SK-N-SH (cell line): ENCODE measurements at places on chromosomes 7 and 10.

- no peak overlapping the region for H3K27ac ChIP-seq
- no peaks in the 10 kb centered on the region for H3K36me3 ChIP-seq
- H3K27me3 ChIP-seq = peaks cover 9% of the 10 kb centered on the region; the same call in 1 of the 2 replicates
Measured at GRCh38 chr10:14383266-14383665, 52.5 kb upstream of the FRMD4A start.

- no peak overlapping the region for H3K4me3 ChIP-seq
- H3K36me3 ChIP-seq = no peaks in the 10 kb centered on the region
- no peaks in the 10 kb centered on the region for H3K4me1 ChIP-seq
- DNase-seq = no peak
- no peaks in the 10 kb centered on the region for H3K27me3 ChIP-seq
- H3K27ac ChIP-seq = no peak overlapping the region
Measured at GRCh38 chr10:51911723-51912122, 212.3 kb upstream of the CSTF2T start.

DNA sequence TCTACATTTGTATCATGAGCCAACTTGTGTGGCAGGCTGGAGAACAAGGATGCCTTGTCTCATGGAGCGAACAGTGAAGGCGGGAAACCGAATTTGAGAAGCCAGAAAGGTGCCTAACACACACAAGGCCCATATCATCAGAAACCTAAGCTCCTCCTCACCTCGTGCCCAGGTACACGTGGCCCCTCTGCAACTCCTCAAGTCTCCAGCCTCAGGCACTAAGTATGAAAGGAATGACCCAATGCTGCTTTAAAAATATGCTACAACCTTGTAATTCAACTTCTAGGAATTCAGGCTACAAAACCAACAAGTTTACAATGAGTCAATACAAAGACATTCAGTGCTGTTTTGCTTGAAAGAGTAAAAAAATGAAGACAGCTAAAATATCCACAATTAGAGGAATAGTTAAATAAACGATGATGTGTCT, 95.7 kb downstream of the CDK6 start:
- peak overlapping the region; percentile 75 for H3K27ac ChIP-seq
- peaks cover 5% of the 10 kb centered on the region for H3K36me3 ChIP-seq
- H3K4me3 ChIP-seq = no peak overlapping the region
- DNase-seq = no peak

DNA sequence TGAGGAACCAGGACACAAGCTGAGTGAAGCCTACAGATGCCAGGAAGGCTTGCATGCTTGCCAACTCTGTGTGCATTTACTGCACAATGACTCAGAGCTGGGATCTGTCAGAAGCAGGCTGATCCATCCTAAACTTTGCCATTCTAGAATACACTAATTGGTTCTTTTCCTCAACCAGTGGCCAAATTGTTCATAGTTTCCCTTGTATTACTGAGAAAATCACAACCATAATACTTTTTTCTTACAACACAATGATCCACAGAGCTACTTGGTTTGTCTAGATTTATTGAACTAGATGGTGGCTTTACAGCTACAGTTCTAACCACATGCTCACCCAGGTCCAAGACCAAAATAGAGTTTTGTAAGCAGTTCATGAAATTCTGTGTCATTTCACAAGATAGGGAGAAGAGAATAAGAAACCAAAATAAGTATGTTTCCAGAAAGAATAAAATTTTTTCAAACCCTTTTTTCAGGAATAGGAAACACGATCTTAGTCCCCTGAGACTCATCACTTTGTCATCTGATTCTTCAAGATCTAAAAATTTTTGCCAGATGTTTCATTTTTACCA, 21.0 kb upstream of the LRRC17 start:
- no peak for DNase-seq
- peak overlapping the region; percentile 79 for H3K27ac ChIP-seq
- H3K4me3 ChIP-seq = no peak overlapping the region
- H3K27me3 ChIP-seq = no peaks in the 10 kb centered on the region

DNA sequence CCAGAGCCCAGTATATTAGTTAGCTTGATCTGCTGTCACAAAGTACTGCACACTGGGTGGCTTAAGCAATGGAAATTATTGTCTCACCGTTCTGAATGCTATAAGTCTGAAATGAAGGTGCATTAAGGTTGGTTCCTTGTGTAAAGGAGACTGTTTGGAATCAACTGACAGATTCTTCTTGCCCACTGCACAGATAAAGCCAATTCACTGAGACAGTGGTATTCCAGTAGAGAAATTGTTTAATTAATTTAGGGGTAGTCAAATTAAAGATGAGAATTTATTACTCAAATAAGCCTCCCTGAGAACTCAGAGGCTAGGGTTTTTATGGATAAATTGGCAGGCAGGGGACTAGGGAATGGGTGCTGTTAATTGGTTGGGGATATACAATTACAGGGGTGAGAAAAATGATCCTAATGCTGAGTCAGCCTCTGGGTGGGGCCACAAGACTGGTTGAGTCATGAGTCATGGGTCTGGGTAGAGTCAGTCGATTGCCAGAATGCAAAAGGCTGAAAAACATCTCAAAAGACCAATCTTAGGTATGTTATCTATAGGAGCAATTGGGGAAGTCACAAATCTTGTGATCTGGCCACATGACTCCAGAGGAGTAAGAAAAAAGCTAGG, 23.5 kb upstream of the SAMD9L start:
- no peak for DNase-seq
- peaks cover 7% of the 10 kb centered on the region; the same call in 1 of the 2 replicates for H3K27me3 ChIP-seq
- no peak overlapping the region for H3K27ac ChIP-seq
- H3K36me3 ChIP-seq = no peaks in the 10 kb centered on the region
- H3K4me1 ChIP-seq = no peaks in the 10 kb centered on the region

GRCh38 chr7:3463696-3464095, 162.6 kb downstream of the SDK1 start:
- H3K4me1 ChIP-seq = no peaks in the 10 kb centered on the region
- no peaks in the 10 kb centered on the region for H3K36me3 ChIP-seq
- H3K27me3 ChIP-seq = no peaks in the 10 kb centered on the region
- H3K27ac ChIP-seq = no peak overlapping the region

- no peaks in the 10 kb centered on the region for H3K4me1 ChIP-seq
- H3K27ac ChIP-seq = no peak overlapping the region
- no peaks in the 10 kb centered on the region for H3K27me3 ChIP-seq
- DNase-seq = no peak
- H3K4me3 ChIP-seq = no peak overlapping the region
- no peaks in the 10 kb centered on the region for H3K36me3 ChIP-seq
Measured at GRCh38 chr10:46240684-46241565, 45.9 kb upstream of the ANTXRL start.

GRCh38 chr7:107581387-107582013, 1.5 kb downstream of the BCAP29 start:
- 0 out of 2 replicates have a peak, but pooled peaks cover 12% of the 10 kb centered on the region for H3K4me1 ChIP-seq
- H3K27ac ChIP-seq = no peak overlapping the region
- no peaks in the 10 kb centered on the region for H3K27me3 ChIP-seq
- H3K36me3 ChIP-seq = peaks cover 46% of the 10 kb centered on the region
- no peak for DNase-seq
- H3K4me3 ChIP-seq = peak overlapping the region; percentile 98

GRCh38 chr10:76453997-76454396, 1022.6 kb downstream of the LRMDA start:
- no peaks in the 10 kb centered on the region for H3K27me3 ChIP-seq
- H3K4me3 ChIP-seq = no peak overlapping the region
- H3K27ac ChIP-seq = 0 out of 2 replicates have a peak overlapping the region, but pooled peaks have one; percentile 12
- no peaks in the 10 kb centered on the region for H3K36me3 ChIP-seq
- no peak for DNase-seq

- H3K4me1 ChIP-seq = peaks cover 15% of the 10 kb centered on the region; the same call in 1 of the 2 replicates
- no peak overlapping the region for H3K27ac ChIP-seq
- no peak for DNase-seq
- H3K36me3 ChIP-seq = no peaks in the 10 kb centered on the region
Measured at GRCh38 chr10:114305521-114305925, 66.5 kb downstream of the VWA2 start.

GRCh38 chr10:15196021-15196834, 27.7 kb upstream of the NMT2 start:
- DNase-seq = no peak
- no peak overlapping the region for H3K4me3 ChIP-seq
- H3K4me1 ChIP-seq = peaks cover 28% of the 10 kb centered on the region
- H3K27me3 ChIP-seq = no peaks in the 10 kb centered on the region

GRCh38 chr10:130739757-130740145, 571.8 kb downstream of the TCERG1L start:
- no peaks in the 10 kb centered on the region for H3K36me3 ChIP-seq
- no peak overlapping the region for H3K27ac ChIP-seq
- no peak overlapping the region for H3K4me3 ChIP-seq
- DNase-seq = no peak
- peaks cover 3% of the 10 kb centered on the region; the same call in 1 of the 2 replicates for H3K4me1 ChIP-seq
- H3K27me3 ChIP-seq = no peaks in the 10 kb centered on the region

- H3K4me3 ChIP-seq = no peak overlapping the region
- H3K27me3 ChIP-seq = no peaks in the 10 kb centered on the region
- peak; percentile 39 for DNase-seq
- peak overlapping the region; percentile 94 for H3K27ac ChIP-seq
Measured at GRCh38 chr10:1150638-1150955, 94.4 kb downstream of the WDR37 start.

DNA sequence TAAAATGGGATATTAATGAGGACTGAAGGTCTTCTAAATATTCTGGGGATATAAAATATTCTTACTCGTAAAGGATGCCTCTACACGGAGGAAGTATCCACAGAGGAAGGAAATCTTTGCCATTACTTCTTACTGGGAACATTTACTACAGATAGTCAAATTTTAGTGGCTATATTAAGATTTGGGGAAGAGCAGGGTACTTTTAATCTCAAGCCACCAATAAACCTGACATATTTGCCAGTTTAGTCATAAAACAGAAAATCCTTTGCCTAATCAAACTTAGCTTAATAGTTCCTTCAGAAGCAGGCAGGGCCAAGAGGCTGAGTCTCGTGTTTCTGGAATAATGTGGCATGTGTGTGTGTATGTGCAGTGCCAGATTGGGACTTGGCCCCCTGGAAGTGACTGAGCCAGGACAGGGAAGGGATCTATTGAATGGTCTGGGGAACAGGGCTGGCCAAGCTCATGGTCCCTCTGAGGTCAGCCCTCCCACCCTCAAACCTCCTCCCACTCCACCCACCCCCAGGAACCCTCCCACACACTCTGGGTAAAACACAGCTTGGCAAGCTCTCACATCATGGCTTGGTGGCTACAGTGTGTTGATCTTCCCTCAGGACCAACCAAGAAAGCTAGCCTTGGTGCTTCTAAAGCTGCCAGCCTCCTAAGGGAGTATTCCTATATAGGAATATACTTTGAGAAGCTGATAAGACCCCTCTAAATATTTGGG, 1.6 kb upstream of the PIK3CG start:
- no peak overlapping the region for H3K27ac ChIP-seq
- H3K4me1 ChIP-seq = no peaks in the 10 kb centered on the region
- no peaks in the 10 kb centered on the region for H3K27me3 ChIP-seq

DNA sequence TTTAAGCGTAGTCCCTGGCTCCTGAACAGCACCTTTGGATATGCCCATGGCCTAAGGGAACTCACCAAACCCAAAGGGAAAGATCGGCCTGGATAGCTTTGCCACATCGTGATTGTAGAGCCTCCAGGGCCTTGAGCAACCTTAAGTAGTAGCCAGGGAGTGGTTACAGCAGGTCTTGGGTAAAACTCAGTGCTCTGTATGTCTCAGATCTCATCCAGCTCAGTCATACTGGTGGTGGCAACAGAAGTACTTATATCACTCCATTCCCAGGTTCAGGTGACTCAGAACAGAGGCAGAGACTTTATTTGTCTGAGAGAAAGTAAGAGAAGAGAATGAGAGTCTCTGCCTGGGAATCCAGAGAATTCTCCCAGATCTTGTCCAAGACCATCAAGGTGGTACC, 39.1 kb upstream of the AASS start:
- H3K4me1 ChIP-seq = no peaks in the 10 kb centered on the region
- H3K27ac ChIP-seq = no peak overlapping the region
- H3K27me3 ChIP-seq = no peaks in the 10 kb centered on the region
- H3K4me3 ChIP-seq = no peak overlapping the region
- no peak for DNase-seq
- no peaks in the 10 kb centered on the region for H3K36me3 ChIP-seq

DNA sequence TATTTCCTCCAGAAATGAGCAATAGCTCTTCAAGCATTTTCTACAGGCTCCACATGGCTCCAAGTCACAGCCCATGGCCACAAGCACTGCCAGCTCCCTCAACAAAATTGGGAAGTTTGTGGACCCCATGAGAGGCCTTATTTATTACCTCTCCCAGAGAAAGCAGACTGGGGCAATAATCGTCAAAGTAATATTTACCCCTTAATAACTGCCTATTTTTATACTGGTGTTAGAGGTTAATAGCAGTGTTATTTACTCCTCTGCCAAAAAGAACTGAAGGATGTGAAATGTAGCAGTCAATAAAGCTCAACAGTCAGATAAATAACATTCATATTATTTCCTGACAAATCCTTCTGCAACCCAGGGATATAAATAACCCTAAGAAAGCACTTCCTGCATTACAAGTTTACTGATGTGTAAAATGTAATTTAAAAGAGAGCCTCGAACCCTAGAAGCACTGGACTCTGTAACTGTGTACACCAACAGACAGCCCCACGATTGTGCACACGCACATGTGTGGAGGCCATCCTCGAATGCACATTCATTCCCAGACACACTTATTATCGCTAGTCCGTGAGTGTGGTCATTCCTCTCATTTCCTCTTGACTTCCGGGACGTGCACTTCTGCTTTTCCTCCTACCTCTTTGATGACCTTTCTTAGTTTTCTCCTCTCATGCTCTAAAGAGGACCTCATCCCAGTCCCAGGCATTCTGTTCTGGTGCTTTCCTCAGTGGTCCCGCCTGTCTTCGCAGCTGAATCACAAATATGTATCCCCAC, 157.4 kb downstream of the EVX1 start:
- H3K36me3 ChIP-seq = no peaks in the 10 kb centered on the region
- DNase-seq = no peak
- no peak overlapping the region for H3K4me3 ChIP-seq
- H3K27me3 ChIP-seq = peaks cover 14% of the 10 kb centered on the region; the same call in 1 of the 2 replicates
- no peaks in the 10 kb centered on the region for H3K4me1 ChIP-seq

DNA sequence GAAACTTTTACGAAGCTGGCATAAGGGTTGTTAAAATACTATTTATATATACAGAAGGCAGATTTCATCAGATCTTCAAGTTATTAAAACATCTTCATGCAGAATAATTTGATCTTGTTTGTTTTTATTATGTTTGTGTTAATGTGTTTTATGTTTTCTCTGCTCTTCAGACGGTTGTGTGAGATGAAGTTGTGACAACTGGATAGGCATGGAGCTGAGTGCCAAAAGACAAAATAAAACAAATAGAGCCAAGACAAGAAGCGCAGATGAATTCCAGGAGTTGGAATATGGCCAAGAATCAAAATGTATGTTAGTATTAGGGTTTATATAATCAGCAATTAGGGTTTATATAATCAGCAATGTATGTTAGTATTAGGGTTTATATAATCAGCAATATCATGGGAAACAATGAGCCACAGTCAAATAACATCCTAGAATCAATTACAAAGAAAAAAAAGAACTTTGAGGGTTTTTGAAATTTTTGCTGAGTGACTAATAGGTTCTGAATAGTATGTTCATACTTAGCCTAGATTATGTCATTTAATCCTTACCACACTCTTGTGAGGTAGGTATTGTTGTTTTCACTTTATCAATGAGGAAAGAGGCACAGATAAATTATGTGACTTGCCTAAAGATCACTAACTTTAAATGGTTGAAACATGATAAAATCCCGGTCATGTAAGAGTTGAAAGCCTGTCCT, 488.0 kb upstream of the STEAP1 start:
- H3K27me3 ChIP-seq = no peaks in the 10 kb centered on the region
- H3K4me1 ChIP-seq = no peaks in the 10 kb centered on the region
- no peak overlapping the region for H3K27ac ChIP-seq
- H3K36me3 ChIP-seq = no peaks in the 10 kb centered on the region
- no peak overlapping the region for H3K4me3 ChIP-seq

GRCh38 chr10:92038949-92039348, 115.4 kb downstream of the BTAF1 start:
- H3K4me3 ChIP-seq = no peak overlapping the region
- peaks cover 11% of the 10 kb centered on the region; the same call in 1 of the 2 replicates for H3K36me3 ChIP-seq
- H3K27ac ChIP-seq = no peak overlapping the region
- H3K4me1 ChIP-seq = no peaks in the 10 kb centered on the region
